ENCODE measurements at places on chromosomes 5 and 9.

- no peak for DNase-seq
These were observed 2300.3 kb downstream of the MAT2B start for GRCh38 chr5:165805756-165806155.

- no peak for DNase-seq
These were observed 600 bp downstream of the ENC1 start for GRCh38 chr5:74639807-74640449.

DNA sequence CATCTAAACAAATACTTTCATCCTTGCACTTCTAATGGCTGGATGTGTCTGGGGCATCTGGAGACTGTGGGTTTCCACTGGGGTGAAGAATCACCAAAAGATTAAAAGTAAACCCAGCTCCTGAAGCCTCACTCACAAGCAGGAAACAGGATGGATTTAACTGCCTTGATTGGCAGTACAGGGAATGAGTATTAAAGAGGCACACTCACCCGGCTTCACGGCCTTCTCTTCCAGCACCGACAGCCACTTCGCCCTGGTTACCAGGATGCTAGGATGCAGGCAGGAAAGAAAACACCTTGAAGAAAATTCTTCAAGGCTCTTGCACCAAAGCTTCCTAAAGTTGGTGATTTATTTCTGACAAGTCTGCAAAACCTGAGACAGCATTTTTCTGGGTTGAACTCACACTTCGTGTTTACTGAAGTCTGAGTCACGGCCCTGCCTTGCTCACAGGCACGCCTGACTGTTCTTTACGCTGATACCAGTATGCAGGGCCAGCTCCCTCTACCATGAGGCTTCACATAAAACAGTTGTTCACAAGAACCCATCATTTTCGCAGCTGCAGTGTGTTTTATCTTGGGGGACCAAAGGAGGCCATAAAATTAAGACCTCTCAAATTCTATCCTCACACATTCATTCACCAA lies 56.5 kb upstream of the ZNF354A start:
- no peak for DNase-seq

- no peak for DNase-seq
These were observed 11.3 kb downstream of the RGS14 start for GRCh38 chr5:177368869-177369644.

DNA sequence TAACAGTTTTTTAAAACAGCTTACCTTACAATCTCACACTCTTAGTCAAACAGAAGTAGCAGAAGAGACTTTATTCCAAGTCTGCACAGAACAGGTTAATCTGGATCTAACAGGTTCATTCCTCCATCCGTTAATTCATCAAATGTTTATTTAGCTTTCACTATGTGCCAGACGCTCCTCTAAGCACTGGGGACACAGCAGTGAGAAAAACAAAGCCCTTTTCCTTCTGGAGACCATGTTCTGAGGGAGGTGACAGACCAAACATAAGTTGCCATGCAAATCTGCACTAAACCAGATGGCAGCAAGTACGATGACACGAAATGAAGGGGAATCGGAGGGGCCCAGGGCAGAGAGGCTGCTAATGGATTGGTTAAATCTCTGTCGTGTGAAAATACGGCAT lies 17.1 kb upstream of the GLIPR2 start:
- DNase-seq: no peak

DNA sequence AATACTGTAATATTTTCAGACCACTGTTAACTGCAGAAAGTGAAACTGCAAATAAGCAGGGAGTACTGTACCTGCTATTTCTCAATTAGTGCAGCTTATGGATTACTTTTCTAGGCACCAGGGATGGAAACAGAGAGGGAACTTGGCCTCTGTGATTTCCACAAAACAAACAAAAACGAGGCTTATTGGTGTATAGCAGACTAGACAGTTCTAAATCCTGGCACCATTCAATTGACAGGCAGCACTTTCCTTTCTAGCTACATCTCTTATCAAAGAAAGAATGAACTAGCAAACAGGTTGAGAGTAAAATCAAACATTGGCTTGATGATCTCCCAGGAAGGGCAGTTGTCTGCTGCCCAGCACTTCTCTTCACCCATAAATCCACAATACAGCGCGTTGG lies 16.0 kb upstream of the IL33 start:
- DNase-seq: no peak

DNA sequence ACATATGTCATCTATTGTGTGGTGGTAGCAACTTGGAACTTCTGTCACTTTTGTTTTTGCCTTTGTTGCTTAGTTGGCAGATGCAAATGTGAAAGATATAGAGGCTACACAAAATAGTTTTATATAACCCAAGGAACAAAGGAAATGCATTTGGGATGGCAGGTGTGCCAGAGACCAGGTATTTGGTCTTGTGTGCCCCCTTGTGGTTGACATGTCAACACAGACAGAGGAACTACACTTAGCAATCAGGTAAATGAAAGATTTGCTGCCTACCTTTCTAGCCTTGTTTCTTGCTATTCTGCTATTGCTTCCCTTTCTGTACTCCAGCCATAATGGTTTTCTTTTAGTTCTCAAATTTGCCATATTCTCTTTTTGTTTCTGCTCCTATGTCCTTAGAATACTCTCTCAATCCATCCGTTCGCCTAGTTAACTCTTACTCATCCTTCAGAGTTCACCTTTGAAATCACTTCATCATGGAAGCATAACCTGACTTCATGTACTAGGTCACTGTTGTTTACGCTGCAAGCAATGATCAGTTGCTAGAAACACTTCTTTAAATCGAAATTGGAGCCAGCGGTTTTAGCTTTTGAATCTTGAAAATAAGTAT lies 119.5 kb downstream of the TRPM3 start:
- no peak for DNase-seq

- no peak for DNase-seq
These were observed 7.9 kb downstream of the MSX2 start for GRCh38 chr5:174732036-174733020.

- DNase-seq: no peak
These were observed 54.3 kb upstream of the PTPDC1 start for GRCh38 chr9:94029932-94030317.

DNA sequence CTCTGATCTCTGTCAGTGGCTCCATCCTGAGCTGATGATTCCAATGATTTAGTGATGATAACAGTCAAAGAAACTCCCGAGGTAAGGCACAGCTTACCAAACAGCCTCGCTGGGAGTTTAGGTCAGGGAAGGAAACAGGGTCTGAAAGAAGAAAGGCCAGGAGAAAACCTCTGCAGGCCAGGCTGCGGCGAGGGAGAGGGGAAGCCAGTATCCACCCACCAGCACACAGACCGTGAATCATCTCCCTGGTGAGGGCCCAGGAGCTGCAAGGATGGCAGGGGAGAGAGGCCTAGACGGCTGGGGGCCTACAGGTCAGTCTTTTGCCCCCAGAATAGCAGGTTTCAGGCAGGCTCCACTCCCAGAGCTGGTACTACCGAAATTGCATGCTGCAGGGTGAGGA lies 590.5 kb downstream of the CCDC171 start:
- no peak for DNase-seq

- no peak for DNase-seq
These were observed 242.6 kb upstream of the PAPPA start for GRCh38 chr9:115910959-115911358.

DNA sequence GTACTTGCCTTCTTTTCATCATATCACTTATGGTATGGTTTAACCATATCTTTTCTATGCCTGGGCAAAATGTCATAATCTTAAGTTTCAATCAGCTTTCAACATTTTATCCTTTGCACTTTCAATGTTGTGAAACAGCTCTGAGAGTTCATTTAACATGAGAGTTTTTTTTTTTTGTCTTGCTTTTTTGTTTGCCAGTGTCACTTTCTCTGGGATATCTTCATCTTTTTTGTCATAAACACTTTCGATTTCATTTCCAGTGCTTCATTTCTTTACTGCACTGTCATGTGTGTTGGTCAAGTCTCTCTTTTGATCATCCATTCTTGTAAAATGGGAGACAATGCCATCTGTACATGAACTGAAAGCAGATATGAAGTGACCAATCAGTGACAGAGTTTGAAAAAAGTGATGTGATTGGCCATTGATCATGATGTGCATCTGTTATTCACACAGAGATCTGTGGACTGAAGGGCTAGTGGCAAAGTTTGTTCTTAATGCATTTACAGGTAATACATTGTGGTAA lies 7.5 kb upstream of the POU5F2 start:
- DNase-seq: no peak

- DNase-seq: no peak
These were observed 1.1 kb upstream of the SNX24 start for GRCh38 chr5:122844136-122844909.

- DNase-seq: no peak
These were observed 18.9 kb upstream of the FAM174A start for GRCh38 chr5:100516285-100516684.

DNA sequence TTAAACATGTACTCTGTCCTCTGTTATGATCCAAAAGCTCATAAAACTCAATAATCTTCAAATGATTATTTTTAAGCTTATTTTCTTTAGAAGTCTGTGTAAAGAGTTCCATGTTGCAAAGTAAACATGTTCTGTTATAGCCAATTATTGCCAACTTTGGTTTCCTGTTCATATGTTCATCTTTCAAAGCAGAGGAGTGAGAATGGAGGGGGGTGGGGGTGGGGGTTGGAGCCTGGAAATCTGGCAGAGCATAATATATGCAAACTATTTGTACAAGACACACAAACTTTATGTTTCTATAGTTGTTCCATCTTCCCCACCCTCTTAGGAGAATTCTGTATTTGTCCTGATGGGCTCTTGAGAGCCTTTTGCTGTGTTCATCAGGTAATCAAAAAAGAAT lies 135.0 kb downstream of the STARD4 start:
- no peak for DNase-seq

DNA sequence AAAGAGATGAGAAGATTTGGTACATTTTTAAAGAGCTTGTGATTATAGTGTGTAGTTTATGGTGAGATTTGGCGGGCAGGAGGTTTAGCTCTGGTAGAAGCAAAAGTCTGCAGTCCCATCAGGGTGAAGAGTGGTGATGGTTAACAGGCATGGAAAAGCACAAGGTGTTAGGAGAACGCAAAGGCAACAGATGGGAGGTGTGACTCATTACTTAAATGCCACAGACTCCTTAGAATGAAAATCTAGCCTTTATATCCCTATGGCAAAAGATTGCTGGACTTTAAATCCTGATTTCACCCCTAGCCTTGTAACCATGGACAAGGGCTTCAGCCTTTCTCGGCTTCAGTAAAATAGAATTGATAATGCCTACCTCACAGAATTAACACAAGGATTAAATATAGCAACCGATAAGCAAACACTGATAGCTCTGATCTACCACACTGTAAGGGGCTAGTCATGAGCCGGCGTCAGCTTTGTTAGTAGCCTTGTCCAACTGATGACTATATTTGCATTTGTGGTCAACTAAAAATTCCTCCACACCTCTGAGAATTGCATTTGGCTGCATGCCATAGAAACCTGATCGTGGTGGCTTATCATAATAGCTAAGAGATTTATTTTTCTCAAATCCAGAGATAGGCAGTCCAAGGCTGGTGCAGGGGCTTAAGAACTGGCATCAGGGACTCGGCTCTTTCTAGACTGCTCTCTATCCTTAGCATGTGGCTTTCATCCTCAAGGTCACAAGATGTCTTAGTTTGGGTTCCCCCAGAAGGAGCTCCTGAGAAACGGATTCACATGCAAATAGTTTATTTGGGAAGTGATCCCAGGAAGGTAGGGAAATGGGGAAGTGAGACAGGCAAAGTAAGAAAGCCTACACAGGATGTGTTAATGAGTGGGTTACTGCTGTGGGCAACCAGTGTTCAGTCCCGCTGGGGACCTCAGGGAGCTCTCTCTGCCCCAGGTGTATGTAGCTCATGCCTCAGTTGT lies 19.6 kb downstream of the MFAP3 start:
- DNase-seq: no peak

- DNase-seq: no peak
These were observed 115.3 kb downstream of the DROSHA start for GRCh38 chr5:31416547-31416946.

DNA sequence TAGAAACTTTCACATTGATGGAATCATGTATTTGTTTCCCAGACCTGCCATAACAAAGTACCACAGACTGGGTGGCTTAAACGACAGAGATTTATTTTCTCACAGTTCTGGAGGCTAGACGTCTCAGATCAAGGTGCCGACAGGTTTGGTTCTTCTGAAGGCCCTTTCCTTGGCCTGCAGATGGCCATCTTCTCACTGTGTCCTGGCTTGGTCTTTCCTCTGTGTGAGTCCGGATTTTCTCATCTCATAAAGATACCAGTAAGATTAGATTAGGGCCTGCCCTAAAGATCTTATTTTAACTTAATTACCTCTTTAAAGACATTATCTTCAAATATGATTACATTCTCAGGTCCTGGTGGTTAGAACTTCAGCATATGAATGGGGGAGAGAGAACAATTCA lies 5.8 kb downstream of the USP20 start:
- DNase-seq: no peak

DNA sequence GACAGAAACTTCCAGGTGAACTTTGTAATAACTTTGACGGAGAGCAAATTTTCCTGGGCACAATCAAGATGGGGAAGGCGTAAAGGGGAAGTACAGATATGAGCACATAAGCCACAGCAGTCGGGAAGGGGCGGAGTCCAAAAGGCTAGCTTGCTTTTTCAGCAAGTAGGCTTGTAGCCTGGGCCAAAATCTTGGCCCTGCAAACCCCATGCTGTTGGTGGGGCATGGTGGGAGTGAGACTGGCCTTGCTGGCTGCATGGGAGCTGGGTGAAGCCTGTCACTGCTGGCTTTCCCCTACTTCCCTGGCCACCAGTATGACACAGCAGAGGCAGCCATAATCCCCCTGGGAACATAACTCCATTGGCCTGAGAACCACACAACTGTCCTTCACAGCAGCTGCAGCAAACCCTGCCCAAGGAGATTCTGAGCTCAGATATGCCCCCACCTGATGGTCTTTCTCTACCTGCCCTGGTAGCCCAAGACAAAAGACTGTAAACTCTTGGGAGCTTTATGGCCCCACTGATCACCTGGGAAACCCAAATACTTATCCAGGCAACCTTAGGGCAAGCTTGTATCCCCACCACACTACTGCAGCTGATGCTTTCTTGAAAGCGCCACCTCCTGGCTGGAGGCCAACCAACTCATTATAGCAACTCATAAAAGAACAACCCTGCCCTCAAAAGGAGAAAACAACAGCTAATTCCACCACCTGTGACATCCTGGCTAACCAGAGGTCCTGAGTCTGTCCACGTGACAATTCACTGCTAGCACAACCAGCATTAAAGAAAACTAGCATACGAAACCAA lies 24.0 kb downstream of the DCTN4 start:
- DNase-seq: no peak

DNA sequence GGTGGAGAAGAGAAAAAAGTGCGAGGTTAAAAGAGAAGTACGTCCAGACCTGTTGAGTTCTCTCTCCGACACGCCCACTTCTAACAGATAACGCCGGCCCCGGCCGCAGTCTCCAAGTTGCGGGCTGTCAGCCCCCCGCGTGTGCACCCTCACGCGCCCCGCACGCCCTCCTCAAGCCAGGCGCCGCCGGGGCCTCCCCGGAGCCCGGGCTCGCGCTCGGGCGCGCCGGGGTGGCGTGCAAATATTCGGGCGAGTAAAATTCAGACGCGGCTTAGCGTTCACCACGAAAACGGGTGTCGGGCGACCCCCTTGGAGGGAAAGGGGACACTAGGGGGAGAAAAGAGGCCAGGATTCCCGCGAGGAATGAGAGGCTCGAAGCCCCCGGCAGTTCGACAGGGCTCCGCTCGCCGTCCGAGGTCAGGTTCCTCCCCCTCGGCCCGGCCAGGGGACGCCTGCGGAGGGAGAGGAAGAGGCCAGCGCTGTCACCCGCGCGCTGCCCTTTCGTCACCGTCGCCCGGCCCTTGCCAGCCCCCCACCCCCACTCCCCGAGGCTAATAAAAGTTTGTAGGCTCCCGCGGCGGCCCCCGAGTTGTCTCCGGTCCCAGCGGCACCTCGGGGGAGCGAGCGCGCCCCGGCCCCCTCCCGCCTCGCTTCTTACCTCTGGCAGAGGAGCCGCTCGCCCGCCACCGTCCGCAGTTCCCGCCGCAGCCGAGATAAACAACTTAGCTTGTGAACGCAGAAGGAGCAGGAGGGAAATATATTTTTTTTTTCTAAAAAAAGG lies 743 bp downstream of the NR3C1 start:
- peak; percentile 21 for DNase-seq

Measured in stimulated activated CD8-positive, alpha-beta memory T cell treated with anti-CD3 and anti-CD28 coated beads, Interleukin-7, amount 100 ng/mL, for 1 hour (primary cell).